ENCODE measurements at places on chromosomes 12 and 14.

- no peak for DNase-seq
These were observed 38.7 kb upstream of the TMEM179 start for GRCh38 chr14:104643306-104643705.

DNA sequence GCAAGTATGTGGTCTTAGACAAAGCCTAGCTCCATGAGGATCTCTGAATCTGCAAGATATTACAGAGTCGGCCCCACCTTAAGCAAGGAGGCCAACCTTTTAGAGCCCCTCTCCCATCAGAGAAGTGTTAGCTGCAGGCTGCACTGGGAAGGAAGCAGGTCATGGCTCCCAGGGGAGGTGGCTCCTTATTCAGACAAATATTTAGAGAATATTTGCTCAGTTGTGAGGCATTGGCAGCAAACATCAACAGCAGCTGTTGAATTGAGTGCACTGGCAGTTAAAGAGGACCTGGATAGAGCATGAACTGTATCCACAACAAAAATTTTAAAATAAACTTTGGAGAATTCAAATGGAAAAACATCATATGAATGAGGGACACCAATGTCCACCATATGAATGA lies 44.7 kb downstream of the FSCB start:
- no peak for DNase-seq

DNA sequence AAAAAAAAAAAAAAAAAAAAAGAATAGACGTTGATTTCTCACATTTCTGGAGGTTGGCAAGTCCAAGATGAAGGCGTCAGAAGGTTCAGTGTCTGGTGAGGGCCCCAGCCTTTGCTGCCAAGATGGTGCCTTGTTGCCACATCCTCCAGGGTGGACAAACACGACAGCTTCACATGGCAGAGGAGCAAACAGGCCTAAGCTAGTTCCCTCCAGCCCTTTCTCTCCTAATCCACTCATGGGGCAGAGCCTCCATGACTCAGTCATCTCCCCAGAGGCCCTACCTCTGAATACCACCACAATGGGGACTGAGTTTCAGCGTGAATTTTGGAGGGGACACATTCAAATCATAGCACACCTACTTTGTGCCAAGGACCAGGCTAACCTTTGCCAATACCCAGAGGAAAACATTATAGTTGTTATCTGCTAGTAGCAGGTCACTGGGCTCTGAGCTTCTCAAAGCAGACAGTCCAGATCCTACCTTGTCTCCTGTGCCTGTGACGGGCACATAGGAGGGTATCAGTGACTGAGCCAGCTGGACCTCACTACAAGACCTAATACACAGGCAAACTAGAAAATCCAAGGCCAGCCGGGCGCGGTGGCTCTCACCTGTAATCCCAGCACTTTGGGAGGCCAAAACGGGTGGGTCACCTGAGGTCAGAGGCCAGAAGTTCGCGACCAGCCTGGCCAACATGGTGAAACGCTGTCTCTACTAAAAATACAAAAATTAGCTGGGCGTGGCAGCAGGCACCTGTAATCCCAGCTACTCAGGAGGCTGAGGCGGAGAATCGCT lies 10.5 kb upstream of the BCL11B start:
- no peak for DNase-seq

- DNase-seq: no peak
These were observed 35.0 kb downstream of the MMAB start for GRCh38 chr12:109538191-109538863.

- no peak for DNase-seq
These were observed 84.6 kb downstream of the ITPR2 start for GRCh38 chr12:26748412-26748740.

DNA sequence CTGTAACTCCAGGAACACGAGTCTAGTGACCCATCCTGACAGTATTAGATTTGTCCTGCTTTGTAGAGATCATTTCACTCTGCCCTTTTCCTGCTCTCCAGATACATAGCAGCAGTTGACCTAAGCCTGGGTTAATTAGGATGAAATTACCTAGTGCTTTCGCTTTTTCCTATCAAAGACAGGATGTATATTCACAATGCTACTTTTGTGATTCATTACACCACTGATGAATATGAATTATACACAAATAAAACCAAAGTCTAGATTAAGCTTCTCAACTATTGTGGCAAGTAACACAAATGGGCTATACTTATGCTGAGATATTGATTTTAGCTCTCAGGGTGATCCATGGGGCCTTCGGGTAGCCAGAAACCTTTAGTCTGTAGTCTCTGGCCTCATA lies 17.9 kb downstream of the CERS5 start:
- no peak for DNase-seq

DNA sequence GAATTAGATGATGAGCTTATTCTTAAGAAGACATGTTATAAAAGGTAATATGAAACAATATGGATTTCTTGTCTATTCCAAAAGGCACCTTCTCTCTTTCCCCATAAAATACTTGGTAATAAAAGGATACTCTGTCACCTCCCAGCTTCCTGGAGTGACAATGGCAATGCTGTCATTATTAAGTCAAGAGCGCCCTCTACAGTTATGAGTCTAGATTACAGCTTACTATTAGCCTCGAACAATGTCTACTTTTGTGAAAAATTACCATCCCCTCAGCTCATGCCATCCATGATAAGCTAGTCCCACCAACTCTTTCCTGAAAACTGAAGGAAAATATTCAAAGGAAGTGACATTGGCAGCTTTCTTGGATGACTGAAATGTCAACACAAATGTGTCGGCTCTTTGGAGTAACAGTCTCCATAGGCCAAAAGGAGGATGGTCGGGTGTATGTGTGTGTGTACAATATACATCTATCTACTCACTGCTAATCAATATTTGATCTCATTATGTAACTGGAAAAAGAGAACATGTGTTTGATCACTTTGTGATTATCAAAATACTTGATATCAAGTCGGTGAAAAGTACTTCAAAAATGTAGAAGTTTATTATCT lies 48.7 kb upstream of the CDKN3 start:
- peak; percentile 59 for DNase-seq

- no peak for DNase-seq
These were observed 95.9 kb upstream of the CDKN3 start for GRCh38 chr14:54300881-54301280.

GRCh38 chr14:51527073-51527472 lies 124.6 kb upstream of the FRMD6 start:
- DNase-seq: peak; percentile 68

- no peak for DNase-seq
These were observed 4.9 kb upstream of the YEATS4 start for GRCh38 chr12:69354556-69355187.
